GF-D8 (cell line): ENCODE measurements at places on chromosomes 3 and 15.

DNA sequence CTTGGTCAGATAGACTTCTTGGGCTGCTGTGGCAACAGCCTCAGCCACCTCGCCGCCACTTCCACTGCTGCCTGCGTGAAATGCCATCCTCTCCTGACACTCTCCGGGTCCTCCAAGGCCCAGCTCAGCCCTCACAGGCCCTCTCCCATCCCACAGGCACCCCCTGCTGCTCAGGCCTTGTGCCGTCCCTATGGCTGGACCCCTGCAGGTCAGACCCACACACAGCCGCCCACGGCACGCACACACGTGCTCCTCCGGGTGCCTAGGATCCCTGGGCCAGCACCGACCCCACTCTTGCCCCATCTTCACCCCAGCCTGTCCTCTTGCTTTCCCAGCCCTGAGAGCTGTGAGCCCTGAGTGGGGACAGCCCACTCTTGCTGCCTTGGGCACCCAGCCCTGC is 19.7 kb downstream of the CFAP100 start:
- DNase-seq = no peak

- DNase-seq = no peak
Observed at GRCh38 chr15:98738689-98739401, 90.5 kb downstream of the IGF1R start.

- DNase-seq = no peak
Observed at GRCh38 chr3:20930034-20930433, 744.0 kb upstream of the SGO1 start.

- no peak for DNase-seq
Observed at GRCh38 chr3:17951241-17951640, 208.8 kb upstream of the TBC1D5 start.

GRCh38 chr3:47872916-47873315 is 70.0 kb downstream of the DHX30 start:
- DNase-seq = no peak

GRCh38 chr3:40170395-40170794 is 139.1 kb upstream of the EIF1B start:
- DNase-seq = no peak

GRCh38 chr15:39624806-39625205 is 43.9 kb downstream of the THBS1 start:
- DNase-seq = no peak

DNA sequence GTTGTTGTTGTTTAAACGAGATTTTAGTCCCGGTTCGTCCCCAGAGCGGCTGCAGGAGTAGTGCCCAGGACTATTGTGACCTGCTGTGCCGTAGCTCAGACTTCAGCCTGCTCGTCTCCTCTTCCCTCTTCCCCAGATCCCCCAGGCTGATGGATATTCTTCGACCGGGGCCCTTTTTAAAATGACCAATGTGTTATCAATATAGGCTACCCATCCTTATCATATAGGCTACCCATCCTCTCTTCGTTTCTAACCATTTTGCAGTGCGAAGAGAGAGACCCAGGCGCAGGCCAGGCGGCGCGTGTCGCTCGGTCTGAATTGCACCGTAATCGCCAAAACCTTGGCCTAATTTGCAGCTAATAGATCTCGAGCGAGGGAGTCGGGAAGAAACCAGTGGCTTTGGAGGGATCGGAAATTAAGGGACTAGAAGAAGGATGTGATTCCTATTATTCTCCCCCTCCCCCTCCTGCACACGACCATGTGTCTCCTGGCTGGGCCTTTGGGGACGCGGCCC is 23.0 kb downstream of the NR2F2 start:
- no peak for DNase-seq

GRCh38 chr3:185089343-185089742 is 63.5 kb downstream of the C3orf70 start:
- DNase-seq = no peak

- no peak for DNase-seq
Observed at GRCh38 chr3:131370935-131371687, 10.5 kb upstream of the NUDT16 start.

- DNase-seq = no peak
Observed at GRCh38 chr3:114902691-114903101, 244.4 kb downstream of the ZBTB20 start.

DNA sequence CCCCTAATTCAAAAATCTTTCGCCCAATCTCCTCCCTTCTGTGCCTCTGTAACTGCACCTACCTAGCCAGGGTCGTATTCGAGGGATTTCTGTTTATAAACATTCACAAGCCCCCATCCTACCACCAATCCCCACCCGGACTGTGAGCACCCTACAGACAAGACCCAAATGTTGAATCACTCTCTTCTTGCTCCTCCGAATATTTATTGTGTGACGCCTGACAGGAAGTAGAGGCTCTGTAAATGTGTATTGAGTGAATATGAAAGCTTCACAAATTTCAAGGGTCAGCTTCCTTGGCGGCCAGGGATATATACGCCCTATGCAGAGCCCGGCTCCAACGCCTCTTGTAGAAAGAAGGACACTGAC is 1.6 kb downstream of the BDH1 start:
- DNase-seq = no peak

DNA sequence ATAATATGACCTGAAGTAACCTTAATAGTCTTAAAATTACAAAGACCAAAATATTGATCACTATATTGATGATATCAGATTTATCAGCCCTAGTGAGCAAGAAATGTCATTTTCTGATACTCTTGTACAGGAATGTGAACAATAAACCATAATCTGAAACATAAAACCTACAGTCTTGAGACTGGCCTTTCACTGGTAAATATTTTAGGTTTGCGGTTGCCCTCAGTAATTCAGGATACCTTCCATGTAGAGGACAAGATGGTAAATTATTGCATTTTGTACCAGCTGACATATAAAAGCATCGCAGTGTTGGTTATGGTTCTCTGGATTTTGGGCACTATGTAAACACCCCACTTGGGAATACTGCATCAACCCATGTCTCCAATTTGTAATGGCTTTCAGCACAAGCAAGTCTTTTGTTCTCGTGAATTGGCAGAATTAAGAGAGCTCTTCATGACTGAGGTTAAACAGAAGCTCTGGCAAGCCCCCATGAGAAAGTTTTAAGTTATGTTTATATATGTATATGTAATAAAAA is 128.5 kb downstream of the LMLN start:
- no peak for DNase-seq

DNA sequence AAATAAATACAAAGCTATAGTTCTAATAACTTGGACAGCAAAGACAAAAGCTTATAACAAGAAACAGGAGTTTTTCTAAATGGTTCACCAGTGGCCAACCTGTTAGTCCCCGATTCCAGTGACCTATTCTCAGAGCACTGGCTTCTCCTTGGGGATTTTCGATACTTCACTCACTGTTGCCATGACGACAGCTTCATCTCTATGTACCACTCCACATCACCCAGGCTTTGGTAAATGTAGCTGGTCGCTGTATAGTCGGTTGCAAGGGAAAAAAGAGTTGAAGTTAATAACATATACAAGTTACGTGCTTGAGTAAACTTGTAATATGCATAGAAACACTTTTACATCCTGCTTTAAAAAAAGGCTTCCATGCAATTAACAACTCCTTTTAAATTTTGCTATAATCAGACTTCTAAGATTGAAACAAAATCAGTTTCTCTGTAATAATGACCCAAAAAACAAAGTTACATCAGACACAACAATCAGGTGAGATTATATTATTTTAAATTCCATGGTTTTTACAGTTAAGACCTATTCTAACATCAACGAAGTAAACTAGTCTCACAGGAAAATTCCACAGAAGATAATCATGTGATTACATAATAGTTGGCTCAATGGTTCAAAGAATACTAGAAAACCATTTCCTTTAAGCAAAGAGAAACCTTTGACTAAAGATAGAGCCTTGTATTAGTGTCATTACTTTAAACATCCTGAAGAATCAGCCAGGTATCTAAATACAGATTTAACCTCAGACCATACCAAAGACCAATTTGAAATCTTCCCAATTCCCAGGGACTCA is 2.9 kb downstream of the CCNL1 start:
- DNase-seq = no peak

GRCh38 chr15:54707805-54708752 is 488.7 kb downstream of the RSL24D1 start:
- no peak for DNase-seq

DNA sequence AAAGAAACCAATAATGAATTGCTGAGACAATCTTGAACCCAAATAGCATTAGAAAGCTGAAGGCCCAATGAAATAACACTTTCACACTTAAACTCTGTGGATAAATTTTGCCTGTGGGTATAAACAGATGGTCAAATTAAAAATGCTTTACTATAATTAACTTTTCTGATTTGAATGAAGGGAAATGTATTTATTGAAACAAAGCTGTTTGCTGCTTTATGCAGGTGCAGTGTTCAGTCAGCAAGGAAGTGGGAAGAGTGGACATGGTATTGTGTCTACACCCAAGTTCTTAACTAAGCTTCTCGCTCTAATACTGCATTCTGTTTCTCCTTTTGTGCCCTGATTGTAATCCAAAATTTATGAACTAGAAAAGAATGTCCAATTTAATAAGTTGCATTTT is 31.8 kb downstream of the NME9 start:
- no peak for DNase-seq

DNA sequence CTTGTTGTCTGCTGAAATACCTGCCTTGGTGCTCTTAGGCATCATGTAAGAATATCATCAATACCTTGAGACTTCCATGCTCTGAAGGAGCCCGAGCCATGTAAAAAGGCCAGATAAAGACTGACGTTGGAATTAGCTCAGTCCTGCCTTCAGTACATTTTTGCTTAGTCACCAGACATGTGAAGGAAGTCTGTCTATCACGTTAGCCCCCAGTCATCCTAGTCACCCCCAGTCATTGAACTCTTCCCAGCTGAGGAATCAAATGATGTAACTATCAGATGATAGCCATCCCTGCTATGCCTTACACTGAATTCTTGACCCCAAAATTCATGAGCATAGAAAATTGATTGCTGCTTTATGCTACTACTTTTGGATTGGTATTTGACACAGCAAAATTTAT is 351.2 kb upstream of the SGO1 start:
- DNase-seq = no peak

DNA sequence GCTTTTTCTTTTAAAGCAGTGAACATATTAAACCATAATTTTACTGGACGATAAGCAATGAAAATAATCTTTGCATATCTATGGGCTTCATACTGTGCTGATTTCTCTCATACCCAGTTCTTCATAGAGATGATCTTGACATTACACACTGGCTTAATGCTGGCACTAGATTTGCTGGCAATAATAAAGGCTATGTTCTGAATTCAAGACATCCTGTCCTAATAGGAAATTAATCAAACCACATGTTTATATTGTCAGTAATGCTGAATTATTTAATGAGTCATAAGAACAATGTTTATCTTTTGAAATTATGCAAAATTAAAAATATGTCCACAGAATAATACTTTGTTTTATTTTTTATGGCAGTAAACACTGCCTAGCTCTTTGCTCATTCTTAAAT is 643.2 kb downstream of the OTOL1 start:
- no peak for DNase-seq

- DNase-seq = no peak
Observed at GRCh38 chr15:69861331-69862171, 236.2 kb downstream of the TLE3 start.

DNA sequence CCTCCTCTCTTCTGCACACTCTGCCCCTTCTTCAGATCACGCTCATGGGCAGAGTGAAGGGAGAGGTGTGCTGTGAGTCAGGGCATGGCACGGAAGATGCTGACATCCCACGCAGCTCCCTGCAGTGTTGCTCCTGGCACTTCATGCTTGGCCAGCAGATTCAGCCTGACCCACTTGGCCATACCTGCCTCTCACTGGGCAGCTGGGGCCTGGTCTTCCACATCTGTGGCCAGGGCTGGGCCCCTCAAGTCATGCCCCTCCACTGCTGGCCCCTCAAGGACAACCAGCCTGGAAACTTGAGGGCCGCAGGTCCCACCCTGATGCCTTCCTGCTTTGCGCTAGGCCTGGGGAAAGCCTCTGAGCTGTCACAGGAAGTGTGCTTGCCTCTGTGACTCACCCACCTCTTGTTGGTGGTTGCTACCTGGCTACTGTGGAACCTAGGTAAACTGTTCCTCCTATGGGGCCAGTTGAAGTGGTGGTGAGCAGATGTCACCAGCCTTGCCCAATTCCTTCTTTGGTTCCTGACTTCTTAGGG is 48.7 kb downstream of the BSN start:
- DNase-seq = no peak

- peak; percentile 77 for DNase-seq
Observed at GRCh38 chr3:71582036-71582611, 1.4 kb downstream of the FOXP1 start.

DNA sequence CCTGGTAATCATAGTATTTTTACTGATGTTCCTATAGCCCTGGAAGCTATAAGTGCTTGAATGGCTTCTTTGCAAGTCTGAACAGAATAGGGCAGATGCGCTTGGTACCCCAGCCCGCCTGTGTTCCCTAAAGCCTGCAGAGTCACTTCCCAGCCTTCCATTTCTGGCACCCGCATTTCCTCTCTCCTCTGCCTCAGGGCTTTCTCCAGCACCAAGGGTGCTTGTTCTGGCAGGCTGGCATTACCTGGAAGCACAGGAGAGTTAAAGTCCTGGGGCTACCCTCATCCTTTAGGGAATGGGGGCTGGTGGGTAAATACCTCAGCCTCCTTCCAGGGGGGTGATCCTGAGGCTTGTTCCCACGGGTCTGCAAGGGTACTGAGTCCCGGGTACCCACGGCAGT is 7.4 kb upstream of the CHRNA3 start:
- DNase-seq = no peak

DNA sequence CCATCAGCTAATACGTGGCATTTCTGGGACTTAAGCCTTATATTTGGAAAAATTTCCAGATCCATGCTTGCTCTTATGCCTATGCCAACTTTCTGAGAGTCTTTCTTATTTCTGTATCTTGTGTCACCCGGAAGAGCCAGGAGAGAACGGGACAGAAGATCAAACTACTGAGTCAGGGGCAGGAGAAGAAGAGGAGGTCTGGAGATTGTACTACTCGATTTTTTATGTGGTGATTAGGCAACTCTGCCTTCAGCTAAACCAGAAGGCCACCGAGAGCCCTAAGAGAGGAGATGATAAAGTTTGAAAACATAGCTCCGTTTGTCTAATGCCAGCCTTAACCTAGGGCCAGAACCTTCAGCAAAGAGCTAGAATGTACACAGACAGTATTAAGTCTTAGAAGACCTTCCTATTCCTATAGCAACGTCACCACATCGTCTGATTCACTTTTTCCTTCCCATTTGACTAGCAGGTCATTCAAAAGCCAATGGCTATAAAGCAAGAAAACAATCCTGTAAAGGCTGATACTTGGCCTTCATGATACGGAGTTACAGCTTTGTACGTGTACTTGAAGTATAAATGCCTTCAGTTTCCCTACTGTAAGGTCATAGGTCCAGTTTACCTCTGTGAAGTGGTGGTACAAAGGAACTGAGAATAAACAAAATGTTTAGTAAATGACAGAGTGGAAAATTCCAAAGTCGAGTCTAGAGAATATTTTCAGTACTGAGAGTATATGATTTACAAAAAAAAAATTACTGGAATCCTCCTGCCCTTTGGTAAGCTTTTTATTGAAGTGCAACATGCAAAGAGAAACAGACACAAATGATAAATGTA is 96.1 kb upstream of the ICE2 start:
- no peak for DNase-seq

GRCh38 chr3:9183011-9183410 is 66.4 kb downstream of the SRGAP3 start:
- no peak for DNase-seq

- no peak for DNase-seq
Observed at GRCh38 chr15:99453637-99454030, 112.2 kb upstream of the MEF2A start.

- no peak for DNase-seq
Observed at GRCh38 chr3:32818970-32819511, 1.2 kb downstream of the TRIM71 start.
